Activated T-helper 17 cell treated with anti-CD3 and anti-CD28 coated beads, Interleukin-2, amount 50 U/mL, for 72 hours (primary cell): ENCODE measurements at places on chromosomes 5 and 9. TPM values are rescaled to one million over a fixed set of nuclear protein-coding genes. Genes with fewer than 3 reads are reported as not detected.
A peak's percentile ranks its signal among the peaks of the same experiment; 100 is the strongest.

KIF3A gene
- 13.9 TPM for total RNA-seq

DNA sequence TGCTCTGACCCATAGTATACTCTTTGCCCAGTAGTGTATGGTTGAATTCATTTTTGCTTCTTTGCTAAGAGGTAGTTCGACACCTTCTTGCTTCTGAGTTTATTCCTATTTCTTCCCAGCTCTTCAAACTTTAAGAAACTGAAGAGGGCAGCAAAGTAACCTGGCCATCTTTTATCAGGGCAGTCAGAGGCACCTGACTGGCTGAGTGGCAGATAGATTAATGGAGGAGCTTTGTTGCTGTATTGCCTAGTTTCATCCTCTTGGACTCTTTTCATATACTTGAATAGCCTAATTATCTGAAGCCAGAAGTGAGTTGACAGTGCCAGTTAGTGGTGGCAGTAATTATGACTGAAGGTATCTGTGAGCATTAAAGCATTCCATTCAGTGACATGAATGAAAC, 82.5 kb downstream of the UHRF2 start:
- no peak overlapping the region for H3K4me3 ChIP-seq
- no peaks in the 10 kb centered on the region for H3K27me3 ChIP-seq
- peak overlapping the region; percentile 32 for H3K27ac ChIP-seq
- peaks cover 9% of the 10 kb centered on the region for H3K4me1 ChIP-seq

RNF208 gene
- total RNA-seq = 3.5 TPM

IRGM gene
- 1.4 TPM for total RNA-seq

- H3K27ac ChIP-seq = peak overlapping the region; percentile 89
- peaks cover 62% of the 10 kb centered on the region for H3K4me1 ChIP-seq
- H3K4me3 ChIP-seq = peak overlapping the region; percentile 97
- no peaks in the 10 kb centered on the region for H3K27me3 ChIP-seq
- peak; percentile 81 for ATAC-seq
Measured at GRCh38 chr9:5459289-5459829, 9.0 kb downstream of the CD274 start.

F2RL1 gene
- total RNA-seq = 0.85 TPM

DNA sequence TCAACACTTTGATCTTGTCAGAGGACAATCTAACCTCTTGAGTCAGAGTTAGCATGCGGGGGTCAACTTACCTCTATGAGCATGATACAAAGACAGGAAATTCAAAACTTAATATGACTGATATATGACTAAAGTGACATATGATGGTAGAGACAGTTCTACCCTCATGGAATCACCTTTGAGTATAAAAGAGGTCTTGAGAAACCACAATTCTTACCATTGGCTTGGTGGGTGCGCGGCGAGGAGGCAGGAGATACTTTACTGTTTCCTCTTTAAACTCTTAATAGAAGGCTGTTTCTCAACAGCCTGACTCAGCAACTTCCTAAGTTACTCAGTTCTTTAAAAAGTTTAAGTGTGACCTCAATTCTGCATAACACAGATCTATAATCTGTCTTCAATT, 372.8 kb downstream of the KIAA0825 start:
- no peak overlapping the region for H3K4me3 ChIP-seq
- no peaks in the 10 kb centered on the region for H3K27me3 ChIP-seq
- no peaks in the 10 kb centered on the region for H3K36me3 ChIP-seq
- H3K4me1 ChIP-seq = no peaks in the 10 kb centered on the region

DNA sequence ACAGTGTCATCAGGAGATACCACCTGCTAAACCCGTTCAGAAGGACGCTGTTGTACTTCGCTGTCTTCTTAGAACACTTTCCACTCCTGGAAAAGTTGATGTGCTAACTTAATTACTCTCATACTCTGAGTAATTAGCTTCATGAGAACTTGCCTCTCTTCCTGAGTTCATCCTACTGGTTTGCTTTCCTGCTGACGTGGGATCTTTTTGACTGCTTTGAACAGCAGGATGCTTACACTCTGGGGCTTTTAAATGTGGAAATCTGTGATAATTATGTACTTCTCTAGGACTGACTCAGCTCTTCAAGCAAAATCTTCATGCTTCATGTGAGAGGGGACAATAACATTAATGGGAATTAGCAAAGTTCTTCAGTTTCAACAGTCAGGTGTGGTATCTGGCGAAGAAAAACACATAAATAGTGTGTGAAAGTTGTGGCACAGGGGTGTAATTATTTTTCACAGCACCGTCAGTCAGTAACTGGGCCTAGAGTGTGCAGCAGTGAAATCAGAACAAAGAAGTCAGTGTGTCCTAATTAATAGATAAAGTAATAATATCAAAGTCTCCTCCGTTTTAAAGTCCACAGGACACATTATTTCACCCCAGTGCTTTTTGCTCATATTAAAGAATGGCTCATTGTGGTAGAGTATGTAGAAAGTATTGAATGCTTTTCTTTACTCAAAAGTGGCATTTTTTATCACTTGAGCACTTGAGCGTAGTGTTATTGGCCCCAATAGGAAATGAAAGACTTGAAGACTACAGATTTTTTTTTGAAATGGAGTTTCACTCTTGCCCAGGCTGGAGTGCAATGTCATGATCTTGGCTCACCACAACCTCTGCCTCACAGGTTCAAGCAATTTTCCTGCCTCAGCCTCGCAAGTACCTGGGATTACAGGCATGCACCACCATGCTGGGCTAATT, 140.9 kb upstream of the DMRT1 start:
- H3K4me3 ChIP-seq = no peak overlapping the region
- H3K27ac ChIP-seq = no peak overlapping the region
- no peak for ATAC-seq
- H3K4me1 ChIP-seq = no peaks in the 10 kb centered on the region
- H3K36me3 ChIP-seq = no peaks in the 10 kb centered on the region
- H3K27me3 ChIP-seq = peaks cover 12% of the 10 kb centered on the region

IL3 gene
- total RNA-seq = 0.32 TPM

- no peaks in the 10 kb centered on the region for H3K4me1 ChIP-seq
- ATAC-seq = no peak
- H3K27ac ChIP-seq = no peak overlapping the region
- H3K4me3 ChIP-seq = no peak overlapping the region
- H3K36me3 ChIP-seq = no peaks in the 10 kb centered on the region
Measured at GRCh38 chr9:101736717-101737116, 1.7 kb downstream of the GRIN3A start.

DNA sequence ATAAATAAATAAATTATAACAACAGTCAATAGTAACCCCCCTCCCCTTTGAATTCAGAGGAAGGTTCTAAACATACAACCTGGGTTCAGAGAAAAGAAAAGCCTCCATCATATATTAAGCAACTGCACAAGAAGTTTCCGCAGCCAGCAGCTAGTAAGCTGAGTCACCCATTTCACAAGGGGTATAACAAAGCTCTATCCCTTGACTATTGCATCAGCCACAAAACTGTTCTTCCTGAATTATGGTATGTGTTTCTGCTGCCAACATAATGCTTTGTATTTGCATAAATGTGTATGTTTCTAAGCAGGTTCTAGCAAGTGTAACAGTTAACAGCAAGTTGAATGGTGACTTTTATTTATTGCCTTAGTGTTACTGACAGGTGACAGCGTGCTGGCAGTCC, 6.8 kb upstream of the CEP120 start:
- H3K27ac ChIP-seq = no peak overlapping the region
- peaks cover 7% of the 10 kb centered on the region for H3K27me3 ChIP-seq
- ATAC-seq = no peak
- H3K4me3 ChIP-seq = no peak overlapping the region
- peaks cover 5% of the 10 kb centered on the region for H3K4me1 ChIP-seq

- ATAC-seq = no peak
- peaks cover 13% of the 10 kb centered on the region for H3K36me3 ChIP-seq
- no peak overlapping the region for H3K4me3 ChIP-seq
- H3K27me3 ChIP-seq = no peaks in the 10 kb centered on the region
- no peaks in the 10 kb centered on the region for H3K4me1 ChIP-seq
Measured at GRCh38 chr5:116396476-116397099, 178.0 kb downstream of the SEMA6A start.

DNA sequence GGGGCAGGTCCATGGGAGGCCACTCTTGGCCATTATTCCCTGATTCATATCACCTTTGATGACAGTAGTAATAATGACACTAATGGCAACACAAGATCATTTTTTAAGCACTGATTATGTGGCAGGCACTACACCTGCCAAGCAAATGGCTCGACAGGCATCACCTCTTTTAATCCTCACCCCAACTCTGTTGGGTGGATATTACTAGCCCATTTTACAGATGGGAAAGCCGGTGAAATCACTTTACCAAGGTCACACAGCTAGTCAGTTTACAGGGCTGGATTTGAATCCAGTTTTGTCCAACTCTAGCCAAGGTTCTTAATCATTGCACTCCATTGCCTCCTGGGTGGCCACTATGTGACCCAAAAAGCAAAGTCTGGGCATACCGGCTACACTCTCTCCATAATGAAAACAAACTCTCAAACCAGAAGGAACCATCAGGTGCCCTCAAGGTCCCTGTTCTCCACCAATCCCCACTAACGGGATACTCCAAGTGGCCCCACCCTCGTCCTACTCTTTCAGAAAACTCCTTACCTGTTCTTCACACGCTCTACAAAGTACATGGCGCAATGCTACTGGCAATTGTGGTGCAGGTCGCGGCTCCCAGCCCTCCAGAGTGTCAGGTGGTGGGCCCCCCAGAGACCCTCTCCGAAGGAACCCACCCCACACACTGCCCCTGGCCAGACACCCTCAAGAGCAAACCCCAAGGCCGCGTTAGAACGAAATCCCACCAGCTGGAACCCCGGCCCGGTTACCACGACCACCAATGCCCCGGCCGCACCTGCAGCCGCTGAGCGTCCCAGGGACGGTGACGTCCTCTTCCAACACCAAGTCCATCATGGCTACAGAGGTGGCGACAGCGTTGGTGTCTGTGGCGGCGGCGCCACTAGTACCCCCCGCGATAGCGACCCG, 572 bp downstream of the CDK5RAP2 start:
- H3K4me3 ChIP-seq = peak overlapping the region; percentile 98
- no peaks in the 10 kb centered on the region for H3K27me3 ChIP-seq
- peak overlapping the region; percentile 94 for H3K27ac ChIP-seq
- H3K36me3 ChIP-seq = peaks cover 6% of the 10 kb centered on the region

WNT8A gene
- total RNA-seq = not detected

DNA sequence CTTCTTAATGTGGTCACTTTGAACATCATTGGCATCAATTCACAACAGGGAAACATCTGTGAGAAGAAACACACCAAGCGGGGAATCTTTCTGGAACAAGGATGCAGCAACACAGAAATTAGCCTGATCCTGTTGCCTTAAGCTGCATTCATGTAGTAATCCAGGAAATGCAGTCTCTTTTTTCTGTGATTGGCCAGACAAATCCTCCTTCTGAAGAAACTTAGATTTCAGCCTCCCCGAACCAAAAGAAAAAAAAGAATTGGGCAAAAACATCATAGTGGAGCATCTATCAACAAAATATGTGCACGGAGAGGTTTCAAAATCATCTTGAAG, 7.2 kb upstream of the XPA start:
- H3K4me1 ChIP-seq = peaks cover 34% of the 10 kb centered on the region
- no peaks in the 10 kb centered on the region for H3K27me3 ChIP-seq
- peak overlapping the region; percentile 71 for H3K4me3 ChIP-seq
- peak overlapping the region; percentile 89 for H3K27ac ChIP-seq
- H3K36me3 ChIP-seq = no peaks in the 10 kb centered on the region

- ATAC-seq = no peak
- H3K36me3 ChIP-seq = no peaks in the 10 kb centered on the region
- H3K4me1 ChIP-seq = no peaks in the 10 kb centered on the region
- H3K27ac ChIP-seq = no peak overlapping the region
- H3K4me3 ChIP-seq = no peak overlapping the region
Measured at GRCh38 chr5:98722188-98722587, 51.3 kb upstream of the RGMB start.

GRCh38 chr9:32875242-32875641, 91.9 kb downstream of the TMEM215 start:
- H3K27ac ChIP-seq = no peak overlapping the region
- ATAC-seq = no peak
- H3K4me3 ChIP-seq = no peak overlapping the region
- H3K4me1 ChIP-seq = no peaks in the 10 kb centered on the region
- H3K27me3 ChIP-seq = peaks cover 8% of the 10 kb centered on the region

GRCh38 chr9:82560457-82560904, 502.5 kb downstream of the RASEF start:
- H3K4me3 ChIP-seq = no peak overlapping the region
- H3K27me3 ChIP-seq = no peaks in the 10 kb centered on the region
- no peak for ATAC-seq
- H3K36me3 ChIP-seq = no peaks in the 10 kb centered on the region
- no peaks in the 10 kb centered on the region for H3K4me1 ChIP-seq
- H3K27ac ChIP-seq = no peak overlapping the region

NPR3 gene
- total RNA-seq = 0.09 TPM

DNA sequence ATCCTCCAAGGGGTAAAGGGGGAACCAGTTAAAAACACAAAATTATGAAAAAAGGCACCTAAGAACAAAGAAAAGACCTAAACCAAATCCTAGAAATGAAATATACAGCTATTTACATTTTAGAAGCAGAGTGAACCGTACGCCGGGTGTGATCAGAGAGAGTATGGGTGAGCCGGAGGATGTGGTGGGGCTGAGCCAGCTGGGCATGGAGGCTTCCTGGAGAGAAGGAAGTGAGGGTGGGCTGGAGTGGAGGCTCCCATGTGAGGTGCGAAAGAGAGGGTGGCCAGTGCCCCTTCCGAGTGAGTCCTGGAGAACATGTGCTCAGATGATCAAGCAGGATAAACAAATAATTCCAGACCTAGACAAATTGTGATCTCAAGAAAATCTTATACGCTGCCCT, 111.6 kb downstream of the CACNA1B start:
- H3K4me1 ChIP-seq = peaks cover 5% of the 10 kb centered on the region
- H3K4me3 ChIP-seq = no peak overlapping the region
- peaks cover 57% of the 10 kb centered on the region for H3K27me3 ChIP-seq
- no peaks in the 10 kb centered on the region for H3K36me3 ChIP-seq
- ATAC-seq = no peak
- H3K27ac ChIP-seq = no peak overlapping the region

DNA sequence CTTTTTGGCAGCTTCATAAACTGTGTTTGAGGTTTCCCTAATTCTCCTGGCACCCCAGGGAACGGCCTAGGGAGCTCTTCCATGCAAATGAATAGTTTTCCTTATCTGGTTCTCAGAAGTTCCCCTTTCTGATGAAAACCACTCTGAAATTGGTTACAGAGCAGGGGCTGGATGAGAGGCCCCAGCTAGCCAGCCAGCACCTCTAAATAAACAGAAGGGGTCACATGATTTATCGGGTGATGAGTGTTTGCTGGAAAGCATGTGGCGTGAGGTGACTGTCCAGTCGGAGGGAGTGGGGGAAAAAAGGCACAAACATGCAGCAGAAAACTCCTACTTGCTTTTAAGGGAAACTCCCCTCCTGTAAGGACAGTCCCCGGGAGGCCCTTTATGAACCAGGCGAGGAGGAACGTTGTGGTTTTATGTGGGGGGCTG, 261.2 kb upstream of the ANKRD55 start:
- H3K4me1 ChIP-seq = peaks cover 16% of the 10 kb centered on the region
- no peak for ATAC-seq
- no peak overlapping the region for H3K4me3 ChIP-seq
- no peaks in the 10 kb centered on the region for H3K36me3 ChIP-seq
- H3K27ac ChIP-seq = no peak overlapping the region

CCDC180 gene
- total RNA-seq = 3.6 TPM

DNA sequence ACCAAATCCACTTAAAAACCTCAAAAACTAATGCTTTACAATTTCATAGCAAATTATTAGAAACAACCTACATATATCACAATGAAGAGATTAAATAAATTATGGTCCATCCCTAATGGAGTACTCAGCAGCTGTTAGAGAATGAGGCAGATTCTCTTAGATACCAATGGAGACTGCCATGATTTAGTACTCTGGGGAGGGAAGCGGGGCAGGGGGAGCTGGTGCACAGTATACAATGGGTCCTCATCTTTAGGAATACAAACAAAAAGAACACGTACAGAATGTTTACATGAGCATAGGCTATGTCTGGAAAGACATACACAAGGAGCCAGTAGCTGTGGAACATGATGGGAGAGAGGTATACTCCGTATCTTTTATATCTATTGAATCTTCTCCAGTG, 2.0 kb downstream of the LIFR start:
- peaks cover 29% of the 10 kb centered on the region for H3K27me3 ChIP-seq
- no peak overlapping the region for H3K4me3 ChIP-seq
- H3K36me3 ChIP-seq = no peaks in the 10 kb centered on the region
- no peak overlapping the region for H3K27ac ChIP-seq
